ENCODE measurements at places on chromosomes 6 and 20.

- no peak for DNase-seq
Observed at GRCh38 chr6:129542705-129543104, 167.3 kb downstream of the ARHGAP18 start.

DNA sequence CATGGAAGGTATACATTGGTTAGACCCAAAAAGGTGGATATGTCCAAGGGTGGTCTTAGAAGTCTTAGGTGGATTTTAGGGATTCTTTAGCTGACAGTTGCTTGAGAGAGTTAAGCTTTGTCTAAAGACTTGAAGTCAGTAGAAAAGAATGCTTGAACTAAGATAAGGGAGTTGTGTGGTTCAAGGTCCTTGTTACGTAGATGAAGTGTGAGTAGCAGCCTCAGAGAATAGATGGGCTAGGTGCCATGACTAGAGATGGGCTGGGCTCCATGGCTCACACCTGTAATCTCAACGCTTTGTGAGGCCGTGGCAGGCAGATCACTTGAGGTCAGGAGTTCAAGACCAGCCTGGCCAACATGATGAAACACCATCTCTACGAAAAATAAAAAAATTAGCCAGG is 1.7 kb downstream of the SHLD1 start:
- peak; percentile 60 for DNase-seq

- DNase-seq: no peak
Observed at GRCh38 chr20:33337119-33337518, 54.1 kb downstream of the BPIFB1 start.

- peak; percentile 25 for DNase-seq
Observed at GRCh38 chr20:49850463-49851230, 38.0 kb downstream of the SLC9A8 start.

DNA sequence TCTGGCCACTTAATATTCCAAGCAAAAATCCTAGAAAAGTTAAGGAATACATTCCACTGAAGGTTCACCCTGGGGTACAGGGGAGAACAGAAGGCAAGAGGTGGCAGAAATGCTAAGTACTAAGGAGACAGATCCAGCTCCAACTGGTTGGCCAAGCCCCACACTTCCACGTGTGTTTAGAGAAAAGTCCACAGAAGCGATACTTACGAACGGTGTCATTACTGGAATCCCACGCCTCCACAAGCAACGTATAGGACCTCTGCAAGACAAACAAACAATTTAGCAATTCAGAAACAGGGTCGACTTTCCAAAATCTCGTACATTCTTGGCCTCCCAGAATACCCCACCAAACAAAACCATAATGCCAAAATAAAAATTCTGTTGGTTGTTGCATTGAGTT is 10.0 kb downstream of the JAG1 start:
- DNase-seq: no peak
